NT2/D1 (cell line): ENCODE measurements at places on chromosomes 2 and 18.

GRCh38 chr2:215841175-215841816, 172.1 kb downstream of the MREG start:
- no peak for DNase-seq

- no peak for DNase-seq
Measured at GRCh38 chr18:48358868-48359267, 50.3 kb downstream of the ZBTB7C start.

DNA sequence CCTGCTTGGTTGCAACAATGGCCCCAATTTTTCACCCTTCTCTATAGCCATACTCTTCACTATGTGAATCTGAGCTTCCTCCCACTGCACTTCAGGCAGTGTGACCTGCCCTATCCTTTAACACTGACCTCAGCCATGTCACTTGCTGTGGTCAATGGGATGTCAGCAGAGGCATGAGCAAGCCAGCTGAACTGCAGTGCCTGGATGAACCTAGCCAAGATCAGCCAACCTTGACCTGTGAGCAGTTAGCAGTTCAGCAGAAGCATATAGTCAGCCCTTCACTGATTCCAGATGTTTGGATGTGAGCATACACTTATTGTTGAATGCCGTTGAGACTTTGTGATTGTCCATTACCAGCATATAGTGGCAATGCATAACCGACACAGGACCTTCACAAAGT, 63.4 kb upstream of the BOD1L2 start:
- DNase-seq: no peak

- no peak for DNase-seq
Measured at GRCh38 chr2:208025814-208026184, 472 bp upstream of the PLEKHM3 start.

DNA sequence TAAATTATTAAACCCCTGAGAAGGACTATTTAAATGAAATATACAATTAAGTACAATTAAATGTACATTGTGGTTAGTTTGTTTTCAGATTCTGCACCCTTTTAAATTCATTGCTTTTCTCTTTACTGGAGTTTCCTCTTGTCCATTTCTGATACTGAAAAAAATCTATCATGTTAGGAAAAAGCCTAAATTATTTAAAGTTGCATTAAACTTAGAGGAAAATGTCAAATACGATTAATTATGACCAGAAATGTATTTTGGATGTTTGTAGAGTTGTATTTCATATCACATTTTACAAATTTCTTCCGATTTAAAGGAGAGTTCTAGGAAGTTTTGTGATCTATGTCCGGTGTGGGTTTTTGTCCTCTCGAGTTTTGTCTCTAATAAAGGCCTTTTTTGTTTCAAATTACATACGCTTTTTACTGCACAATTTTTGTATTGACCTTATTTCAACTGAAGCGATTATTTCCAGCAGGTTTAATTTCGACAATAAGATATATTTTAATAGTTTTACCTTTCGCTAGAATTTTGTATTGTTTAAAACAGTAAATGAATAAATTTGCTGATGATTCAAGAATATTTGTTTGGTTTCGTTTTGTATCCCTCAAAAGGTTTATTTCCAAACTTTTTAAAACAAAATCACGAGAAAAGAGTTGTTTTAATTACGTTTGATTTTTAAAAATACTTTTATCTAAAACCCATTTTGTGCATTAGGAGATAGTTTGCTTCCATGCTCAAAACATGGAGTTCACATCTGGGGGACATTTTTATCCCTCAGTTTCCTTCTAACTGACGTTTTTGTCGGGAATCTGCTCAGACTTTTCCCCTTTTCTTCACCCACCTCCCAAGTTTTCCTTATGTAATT, 3.3 kb upstream of the SATB2 start:
- DNase-seq: no peak

- no peak for DNase-seq
Measured at GRCh38 chr2:170404846-170405245, 226.9 kb downstream of the MYO3B start.

- DNase-seq: no peak
Measured at GRCh38 chr2:6982449-6982848, 65.2 kb downstream of the RNF144A start.

DNA sequence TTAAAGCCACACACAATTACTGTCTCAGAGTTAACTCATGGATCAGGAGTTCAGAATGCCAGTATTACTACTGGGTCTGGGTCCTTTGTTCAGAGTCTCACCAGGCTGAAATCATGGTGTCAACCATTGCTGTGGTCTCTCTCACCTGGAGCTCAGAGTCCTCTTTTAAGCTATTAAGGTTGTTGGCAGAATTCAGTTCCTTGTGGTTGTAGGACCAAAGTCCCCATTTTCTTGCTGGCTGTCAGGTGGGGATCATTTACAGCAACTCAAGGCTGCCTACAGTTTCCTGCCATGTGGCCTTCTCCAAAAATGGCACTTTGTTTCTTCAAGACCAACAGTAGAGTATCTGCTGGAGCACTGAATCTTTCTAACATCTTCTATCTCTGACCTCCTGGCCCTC, 113.5 kb downstream of the EXOC6B start:
- DNase-seq: no peak

GRCh38 chr2:10151462-10151861, 28.9 kb downstream of the RRM2 start:
- DNase-seq: no peak

GRCh38 chr2:105721991-105722511, 22.7 kb upstream of the NCK2 start:
- DNase-seq: no peak

- DNase-seq: no peak
Measured at GRCh38 chr18:59054496-59055287, 85.0 kb upstream of the SEC11C start.

DNA sequence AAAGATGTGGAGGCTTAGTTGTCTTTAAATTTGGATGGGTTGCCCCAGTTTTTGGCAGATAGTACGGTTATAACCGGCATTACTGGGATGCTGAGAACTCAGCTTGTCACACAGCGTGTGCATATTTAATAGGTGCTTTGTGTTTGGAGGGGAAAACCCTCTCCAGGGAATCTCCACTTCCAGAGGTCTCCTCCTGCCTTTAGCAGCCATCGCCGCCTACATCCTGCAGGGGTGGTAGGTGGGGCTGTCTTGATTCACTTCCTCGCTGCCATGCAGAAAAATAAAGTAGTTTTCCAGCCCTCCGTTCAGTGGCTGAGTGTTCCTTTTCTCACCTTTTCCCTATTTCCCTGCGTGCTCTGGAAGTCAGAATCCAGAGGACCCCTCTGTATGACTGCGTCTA, 76.4 kb downstream of the ITGB1BP1 start:
- no peak for DNase-seq

DNA sequence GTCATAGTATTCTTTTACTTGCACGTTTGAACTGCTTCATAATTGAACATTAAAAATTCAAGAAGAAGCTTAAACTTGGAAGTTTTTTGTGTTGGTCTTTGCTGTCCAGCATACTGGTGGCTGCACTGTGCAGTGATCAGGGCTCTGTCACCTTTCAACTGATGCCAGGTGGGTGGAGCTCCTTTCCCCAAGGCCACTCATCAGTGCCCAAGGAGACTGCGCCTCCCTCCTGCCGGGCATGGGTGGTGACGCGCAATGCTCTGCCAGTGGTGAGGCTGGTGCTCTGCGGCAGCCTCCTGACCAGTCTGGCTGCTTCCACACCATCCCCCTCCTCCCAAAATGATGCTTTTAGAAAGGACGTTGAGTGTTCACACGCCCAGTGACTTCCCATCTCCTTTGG, 16.0 kb upstream of the LDLRAD4 start:
- DNase-seq: no peak

DNA sequence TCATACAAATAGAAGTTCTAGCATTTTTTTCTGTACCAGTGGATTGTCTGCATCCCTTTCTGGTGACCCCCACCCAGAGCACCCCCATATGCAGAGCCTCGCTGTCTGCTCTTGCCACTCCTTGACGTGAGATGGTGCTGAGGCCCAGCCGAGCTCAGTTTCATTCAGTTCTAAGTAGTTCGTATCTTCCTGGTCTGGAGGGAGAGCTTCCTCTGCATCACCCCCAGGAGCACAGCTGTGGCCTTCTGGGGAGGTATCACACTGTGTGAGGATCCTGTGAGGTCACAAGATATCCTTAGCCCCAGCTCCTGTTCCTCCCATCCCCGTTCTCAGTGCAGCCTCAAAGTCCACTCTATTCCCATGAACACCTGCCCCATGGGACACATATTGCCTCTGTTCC, 132.7 kb downstream of the PTGR3 start:
- no peak for DNase-seq

- DNase-seq: no peak
Measured at GRCh38 chr18:2535419-2535910, 35.8 kb downstream of the METTL4 start.

GRCh38 chr2:179532863-179533278, 268.2 kb upstream of the SESTD1 start:
- no peak for DNase-seq

- DNase-seq: no peak
Measured at GRCh38 chr2:207926989-207927300, 98.4 kb downstream of the PLEKHM3 start.

GRCh38 chr18:36398419-36398818, 100.9 kb downstream of the FHOD3 start:
- DNase-seq: no peak

GRCh38 chr2:164651361-164651760, 30.1 kb upstream of the GRB14 start:
- DNase-seq: no peak

- DNase-seq: no peak
Measured at GRCh38 chr18:77772177-77772576, 522.5 kb downstream of the GALR1 start.

DNA sequence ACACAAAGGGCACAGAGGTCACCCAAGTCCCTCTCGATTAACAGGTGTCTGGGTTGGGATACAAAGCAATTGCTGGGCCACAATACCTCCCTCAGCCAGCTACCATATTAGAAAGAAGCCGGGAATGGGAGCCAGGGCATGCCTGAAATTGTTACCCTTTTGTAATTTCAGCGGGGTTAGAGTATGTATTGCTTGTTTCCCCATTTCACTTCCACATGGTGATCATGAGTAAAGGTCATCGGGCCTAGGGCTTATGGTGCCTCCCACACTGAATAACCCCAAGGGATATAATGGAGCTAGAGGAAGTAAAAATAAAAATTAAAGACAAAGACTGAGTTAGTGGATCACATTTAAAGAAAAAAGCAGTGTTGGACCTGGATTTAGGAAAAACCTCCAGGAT, 437.2 kb upstream of the KLHL29 start:
- DNase-seq: no peak

- DNase-seq: no peak
Measured at GRCh38 chr18:53906681-53907080, 317.8 kb downstream of the MBD2 start.

DNA sequence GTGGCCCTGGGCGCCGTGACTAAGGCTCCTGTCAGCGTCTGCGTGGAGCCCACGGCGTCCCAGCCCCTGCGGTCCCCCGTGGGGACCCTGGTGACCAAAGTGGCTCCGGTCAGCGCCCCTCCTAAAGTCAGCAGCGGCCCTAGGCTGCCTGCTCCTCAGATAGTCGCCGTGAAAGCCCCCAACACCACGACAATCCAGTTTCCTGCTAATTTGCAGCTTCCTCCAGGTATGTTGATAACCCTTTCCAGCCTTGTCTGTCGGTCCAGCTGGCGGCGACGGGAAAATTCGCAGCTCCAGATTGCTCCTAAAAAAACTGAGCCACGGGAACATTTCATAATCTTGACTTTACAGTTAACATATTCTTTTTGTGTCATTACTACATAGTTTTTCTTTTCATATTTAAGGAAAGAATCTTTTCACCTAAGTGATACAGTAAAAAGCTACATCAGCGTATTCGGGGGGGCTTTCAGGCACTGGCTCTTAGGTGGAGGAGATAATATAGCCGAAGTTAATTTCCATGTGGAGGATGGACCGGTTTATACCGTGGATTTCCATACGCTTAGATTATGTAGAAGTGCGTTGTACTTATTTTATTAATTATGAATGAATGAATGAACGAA, 916 bp downstream of the TAF4B start:
- DNase-seq: no peak

- DNase-seq: no peak
Measured at GRCh38 chr2:223932816-223933800, 12.0 kb downstream of the WDFY1 start.

DNA sequence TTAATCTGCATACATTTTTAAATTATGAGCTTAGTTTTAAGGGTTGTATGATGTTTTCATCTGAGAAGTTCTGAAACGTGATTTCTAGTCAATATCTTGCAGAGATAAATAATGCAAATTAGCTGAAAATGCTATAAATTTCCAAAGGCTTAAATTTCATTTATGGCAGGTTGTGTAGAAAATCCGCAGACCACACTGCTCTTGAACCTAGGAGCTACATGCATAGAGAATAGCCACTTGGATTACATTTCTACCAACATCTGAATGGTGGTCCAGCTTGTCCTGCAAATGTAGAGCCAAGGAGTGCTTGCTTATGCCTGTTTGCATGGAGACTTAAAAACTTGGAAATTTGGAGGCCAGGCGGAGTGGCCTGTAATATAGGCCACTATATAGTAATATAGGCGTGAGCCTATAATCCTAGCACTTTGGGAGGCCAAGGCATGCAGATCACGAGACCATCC, 6.8 kb downstream of the MAT2A start:
- DNase-seq: no peak

DNA sequence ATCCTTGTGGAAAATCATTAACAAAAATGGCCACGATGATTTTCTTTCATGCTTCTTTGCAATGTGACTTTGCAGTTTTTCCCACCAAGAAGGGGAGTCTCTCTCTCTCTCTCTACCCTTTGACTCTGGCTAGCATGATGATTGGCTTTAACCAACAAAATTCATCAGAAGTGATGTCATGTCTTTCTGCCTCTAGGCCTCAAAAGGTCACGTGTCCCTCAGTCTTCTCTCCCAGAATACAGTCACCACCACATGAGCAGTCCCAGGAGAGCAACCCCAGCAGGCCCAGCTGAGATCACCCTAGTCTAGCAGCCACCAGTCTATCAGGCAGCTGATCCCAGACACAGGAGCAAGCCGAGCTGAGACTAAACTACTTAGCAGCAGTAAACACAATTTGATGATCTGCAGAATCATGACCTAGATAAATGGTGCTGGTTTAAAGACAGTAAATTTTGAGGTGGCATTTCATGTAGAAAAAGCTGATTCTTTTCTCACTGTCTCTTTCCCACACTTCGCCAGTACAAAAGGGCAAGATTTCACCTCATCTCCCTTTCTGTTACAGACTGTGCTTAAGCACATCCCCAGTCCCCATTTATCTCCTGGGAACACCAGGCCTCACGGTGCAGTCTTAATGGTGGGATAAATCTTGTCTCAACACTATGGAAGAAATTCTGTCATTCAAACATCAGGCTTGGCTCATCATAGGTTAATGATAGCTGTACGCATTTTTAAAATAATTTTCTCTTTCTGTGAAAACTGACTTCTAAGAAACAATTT, 132.7 kb downstream of the SCG2 start:
- DNase-seq: no peak
